ENCODE measurements at places on chromosomes 12 and 14.

- peak; percentile 71 for DNase-seq
These were observed at the start of gene DACT1 for GRCh38 chr14:58637391-58638230. TSS of gene DACT1 (plus strand) at chr14:58637962. CDS start at chr14:58638203, 241 bp downstream.

DNA sequence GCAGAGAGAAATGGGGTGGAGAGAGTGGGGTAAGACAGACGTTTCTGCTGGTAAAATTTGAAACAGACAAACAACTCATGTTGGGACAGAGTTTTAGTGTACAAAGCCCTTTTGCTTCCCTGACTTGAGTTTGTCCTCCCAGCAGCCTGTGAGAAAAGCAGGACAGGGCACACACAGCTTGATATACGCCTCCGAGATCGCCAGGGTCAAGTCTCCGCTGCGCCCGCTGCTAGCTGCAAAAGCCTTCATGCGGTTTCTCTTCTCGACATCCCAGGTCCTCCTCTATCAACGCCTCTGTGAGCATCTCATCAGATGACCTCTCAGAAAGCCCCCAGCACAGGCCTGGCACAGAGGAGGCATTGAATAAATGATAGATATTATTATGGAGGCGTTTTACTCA, 9.4 kb upstream of the BCL11B start:
- no peak for DNase-seq

- no peak for DNase-seq
These were observed 101.0 kb upstream of the PRMT8 start for GRCh38 chr12:3389986-3390385.

DNA sequence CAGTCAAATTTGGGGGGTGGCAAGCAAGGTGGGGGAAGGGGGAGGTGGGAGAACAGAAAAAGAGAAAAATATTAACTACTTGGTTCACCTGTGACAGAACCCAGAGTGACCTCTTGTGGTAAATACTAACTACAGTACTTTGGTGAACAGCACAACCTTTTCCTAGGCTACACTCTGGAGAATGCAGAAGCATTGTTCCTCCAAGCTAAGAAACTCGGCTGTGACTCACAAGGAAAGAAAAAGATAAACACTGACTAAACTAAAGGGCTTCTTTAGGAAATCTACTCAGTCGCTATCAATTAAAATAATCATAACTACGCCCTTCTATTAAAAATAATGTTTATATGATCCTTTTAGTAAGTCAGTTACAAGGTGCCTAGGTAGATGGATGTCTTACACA, 5.4 kb downstream of the KCNH5 start:
- DNase-seq: no peak

DNA sequence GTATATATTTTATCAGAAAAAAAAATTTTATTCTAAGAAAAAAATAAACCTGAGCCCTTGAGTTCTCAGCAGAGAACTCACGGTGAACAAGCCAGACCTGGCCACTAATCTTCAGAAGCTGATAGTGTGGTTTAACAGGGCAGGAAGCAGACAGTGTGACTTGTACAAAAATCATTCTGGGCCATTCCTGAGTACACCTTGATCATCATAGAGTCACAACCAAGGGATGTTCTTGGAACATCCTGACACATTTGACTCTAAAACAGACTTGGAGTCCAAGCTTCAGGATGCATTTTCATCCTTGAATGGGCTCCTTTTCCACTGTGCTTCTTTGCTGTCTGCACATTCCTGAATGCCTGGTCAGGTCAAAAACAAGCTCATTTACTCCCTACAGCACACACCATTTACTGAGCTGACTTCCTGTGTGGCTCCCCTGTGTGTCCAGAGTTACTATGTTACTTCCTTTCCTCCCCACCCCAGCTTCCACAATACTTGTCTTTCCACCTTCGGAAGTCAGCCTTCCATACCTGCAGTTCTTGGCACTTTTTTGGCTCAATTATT, 112.0 kb downstream of the ANO6 start:
- no peak for DNase-seq
